ENCODE measurements at places on chromosomes 4 and X.

GRCh38 chr4:46123913-46124755 lies at the start of gene GABRG1:
GABRG1 (minus strand) TSS chr4:46124054; CDS start chr4:46123913, 141 bp downstream.
- DNase-seq = no peak

- no peak for DNase-seq
These were observed 346.8 kb downstream of the RAB28 start for GRCh38 chr4:13137390-13137789.

DNA sequence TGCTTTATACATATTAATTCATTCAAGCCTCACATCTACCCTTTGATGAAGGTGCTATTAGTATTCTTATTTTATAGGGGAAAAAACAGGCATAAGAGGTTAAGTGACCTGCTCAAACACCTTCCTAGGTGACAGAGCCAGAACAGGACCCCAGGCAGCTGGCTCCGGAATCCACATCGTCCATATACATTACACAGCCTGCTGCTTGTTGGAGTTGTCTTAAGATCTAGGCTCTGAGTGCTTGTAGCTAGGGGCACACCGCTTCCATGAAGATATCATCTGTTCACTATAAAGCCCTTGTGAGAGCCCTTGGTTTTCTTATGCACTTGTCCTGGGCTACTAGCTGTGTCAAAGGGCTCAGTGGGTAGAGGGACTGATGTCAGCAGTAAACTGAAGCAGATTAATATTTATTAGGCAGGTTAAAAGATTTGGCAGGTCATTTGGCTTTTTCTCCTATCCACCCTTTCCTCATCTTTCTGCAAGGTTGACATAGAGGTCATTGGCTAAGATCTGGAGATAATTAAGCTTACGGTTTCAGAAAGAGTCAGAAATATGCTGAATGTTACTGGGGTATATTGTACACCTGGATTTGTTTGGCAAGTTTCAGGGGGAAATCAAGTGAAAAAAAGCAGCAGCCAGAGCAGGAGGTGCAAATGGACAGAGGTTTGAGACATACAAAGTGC lies 195.4 kb downstream of the SOWAHB start:
- no peak for DNase-seq

DNA sequence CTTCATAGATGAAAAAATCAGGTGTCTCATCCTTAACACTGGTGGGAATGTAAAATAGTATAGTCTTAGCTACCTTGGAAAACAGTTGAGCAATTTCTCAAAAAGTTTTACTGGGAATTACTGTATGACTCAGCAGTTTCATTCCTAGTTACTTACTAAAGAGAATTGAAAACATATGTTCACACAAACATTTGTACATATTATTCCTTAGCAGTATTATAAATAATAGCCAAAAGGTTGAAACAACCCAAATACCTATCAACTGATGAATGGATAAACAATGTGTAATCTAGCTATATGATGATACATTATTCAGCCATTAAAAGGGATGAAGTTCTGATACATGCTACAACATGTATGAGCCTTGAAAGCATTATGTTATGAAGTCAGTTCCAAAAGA lies 41.7 kb downstream of the RBM46 start:
- DNase-seq = no peak

- DNase-seq = no peak
These were observed 1180.9 kb upstream of the ADGRL3 start for GRCh38 chr4:60019180-60019579.

Data from MV-4-11 (cell line).